ENCODE measurements at places on chromosomes 3 and 15.

DNA sequence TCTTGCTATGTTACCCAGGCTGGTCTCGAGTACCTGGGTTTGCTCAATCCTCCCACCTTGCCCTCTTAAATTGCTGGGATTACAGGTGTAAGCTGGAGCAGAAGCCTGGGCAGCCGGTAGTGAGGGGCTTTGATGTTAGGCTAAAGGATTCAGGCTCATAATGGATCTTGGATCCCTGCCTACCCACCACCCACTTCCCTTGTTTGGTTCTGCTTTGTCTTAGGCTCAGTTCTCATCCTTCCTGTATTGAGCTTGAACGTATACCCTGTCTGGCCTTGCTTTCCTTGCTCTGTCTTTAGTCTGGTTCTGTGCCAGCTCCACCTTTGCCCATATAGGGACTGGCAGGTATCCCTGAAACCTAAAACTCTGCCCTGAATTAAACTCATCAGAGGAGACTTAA lies 1.7 kb downstream of the PPCDC start:
- ATAC-seq: no peak

DNA sequence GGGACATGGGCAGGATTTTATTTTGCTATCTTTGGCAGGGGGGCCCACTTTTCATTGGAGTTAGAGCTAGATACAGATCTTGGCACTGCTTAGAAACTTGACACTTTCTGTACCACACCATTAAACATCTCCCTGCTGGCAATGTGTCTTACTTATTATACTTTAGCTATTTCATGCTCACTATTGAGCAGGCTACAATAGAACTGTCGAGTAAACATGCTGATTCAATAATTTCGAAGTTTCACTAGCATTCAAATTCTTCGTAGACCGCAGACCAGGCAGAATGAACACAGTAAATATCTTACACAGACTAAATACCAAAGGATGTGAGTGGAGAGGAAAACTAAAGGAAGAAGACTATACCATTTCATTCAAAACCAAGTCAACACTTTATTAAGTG lies 180.8 kb downstream of the UNC13C start:
- no peak for ATAC-seq

DNA sequence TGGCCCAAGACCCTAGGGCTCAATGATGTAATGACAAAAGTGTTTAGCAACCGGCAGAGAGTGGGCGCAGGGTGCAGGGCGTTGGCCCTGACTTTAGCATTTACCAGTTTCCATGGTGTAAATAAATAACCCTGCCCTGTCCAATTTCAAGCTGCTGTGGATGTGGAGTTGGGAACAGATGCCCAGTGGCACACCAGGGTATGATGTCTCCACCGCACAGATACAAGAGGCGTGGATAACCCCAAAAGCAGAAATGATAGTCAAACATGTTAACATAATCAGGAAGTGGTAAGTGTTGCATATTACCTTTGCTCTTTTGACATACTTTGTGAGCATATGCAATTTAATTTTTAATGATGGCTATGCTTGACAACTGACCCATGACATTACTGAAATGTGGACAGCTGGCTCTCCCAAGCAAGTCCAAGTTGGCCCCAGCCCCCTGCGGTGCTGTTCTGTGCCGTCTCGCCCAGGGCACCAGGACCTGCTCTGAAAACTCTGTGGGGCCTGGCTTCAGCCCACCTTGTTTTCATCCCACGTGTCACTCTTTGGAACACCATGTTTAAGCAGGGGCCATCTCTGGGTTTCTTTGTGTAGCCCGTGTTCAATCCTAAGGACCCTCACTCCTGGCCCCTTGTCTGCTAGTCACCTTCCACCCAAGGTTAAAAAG lies 10.8 kb upstream of the ANPEP start:
- ATAC-seq: peak; percentile 70

DNA sequence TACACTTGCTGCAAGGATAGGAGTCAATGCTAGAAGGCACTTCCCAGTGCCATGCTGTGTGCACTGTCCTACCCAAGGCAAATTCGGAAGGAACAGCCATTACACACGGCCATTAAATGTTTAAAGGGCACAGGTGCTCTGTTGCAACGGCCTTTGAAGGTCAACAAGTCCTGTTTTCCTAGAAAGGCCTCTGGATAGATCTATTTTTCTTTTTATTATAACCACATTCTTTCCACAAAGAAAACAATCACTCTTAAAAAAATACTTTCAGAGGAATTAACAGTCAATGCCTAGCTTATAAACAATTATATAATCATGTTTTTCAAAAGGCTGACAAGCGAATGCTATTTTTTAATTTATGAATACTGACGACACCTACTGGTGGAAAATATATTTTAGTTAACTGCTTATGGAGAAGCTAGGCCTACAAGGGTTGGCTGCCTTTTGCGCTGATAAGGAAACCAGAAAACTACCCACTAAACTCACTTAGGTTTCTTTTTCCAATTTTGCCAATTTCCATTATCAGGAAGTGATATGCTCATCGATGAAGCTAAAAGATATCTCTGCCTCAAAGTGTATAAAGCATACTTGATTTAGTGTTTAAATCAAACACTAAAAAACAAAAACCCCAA lies 2.4 kb downstream of the ARHGEF3 start:
- no peak for ATAC-seq

- ATAC-seq: no peak
Measured at GRCh38 chr3:15726043-15726442, 71.7 kb downstream of the ANKRD28 start.

DNA sequence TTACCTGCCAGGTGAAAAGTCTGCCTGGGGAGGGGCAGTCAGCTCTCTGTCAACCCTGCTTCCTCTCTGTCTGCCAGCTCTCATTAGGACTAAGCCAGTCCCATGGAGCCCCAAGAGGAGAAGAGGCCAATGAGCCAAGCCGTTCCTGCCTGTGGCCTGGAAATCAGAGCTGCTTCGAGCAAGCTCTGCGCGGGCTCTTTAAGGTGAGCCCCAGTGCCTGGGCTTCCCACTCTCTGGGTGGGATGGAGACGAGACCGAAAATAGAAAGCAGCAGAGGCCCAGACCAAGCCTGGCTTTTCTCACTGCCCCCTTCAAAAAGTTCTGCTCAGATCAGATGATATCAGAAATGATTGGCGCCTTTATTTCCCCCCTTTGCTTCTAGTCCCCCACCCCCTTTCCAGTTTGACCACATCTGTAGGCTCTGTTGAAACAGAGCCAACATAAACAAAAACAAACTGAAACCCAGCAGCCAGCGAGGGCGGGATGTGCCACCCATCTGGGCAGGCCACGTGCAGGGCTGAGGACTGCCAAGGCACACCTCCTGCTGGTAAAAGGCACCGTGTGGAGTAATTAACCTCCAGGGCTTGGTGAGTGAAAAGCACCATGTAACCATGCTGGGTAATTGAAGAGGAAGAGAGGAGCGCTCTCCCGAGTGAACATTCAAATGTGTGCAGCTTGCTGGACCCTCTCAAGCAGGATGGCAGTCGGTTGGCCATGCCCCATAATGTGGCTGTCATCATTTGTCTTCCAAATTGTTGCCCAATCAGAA lies 471.0 kb upstream of the PROK2 start:
- peak; percentile 52 for ATAC-seq

DNA sequence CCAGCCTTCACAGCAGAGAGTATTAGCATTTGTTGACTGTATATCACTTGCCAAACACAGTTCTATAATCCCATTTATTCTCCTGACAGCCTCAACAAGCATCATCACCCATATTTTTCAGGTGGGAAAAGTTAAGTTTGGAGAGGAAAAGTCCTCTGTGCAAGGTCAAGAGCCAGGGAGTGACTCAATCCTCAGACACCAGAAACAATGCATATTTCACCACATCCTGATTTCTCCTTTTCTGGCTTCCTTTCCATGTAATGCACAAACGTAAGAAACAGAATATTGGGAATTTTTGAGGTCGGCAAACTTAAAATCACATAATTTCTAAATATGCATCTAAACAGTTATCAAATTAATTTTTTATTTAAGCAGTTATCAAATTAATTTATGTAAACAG lies 116.0 kb upstream of the GADL1 start:
- no peak for ATAC-seq

GRCh38 chr15:67267440-67267839 lies 12.9 kb downstream of the IQCH start:
- no peak for ATAC-seq

GRCh38 chr15:88695101-88695500 lies 56.3 kb downstream of the ISG20 start:
- ATAC-seq: no peak

- no peak for ATAC-seq
Measured at GRCh38 chr3:126270145-126270811, 86.9 kb downstream of the KLF15 start.

DNA sequence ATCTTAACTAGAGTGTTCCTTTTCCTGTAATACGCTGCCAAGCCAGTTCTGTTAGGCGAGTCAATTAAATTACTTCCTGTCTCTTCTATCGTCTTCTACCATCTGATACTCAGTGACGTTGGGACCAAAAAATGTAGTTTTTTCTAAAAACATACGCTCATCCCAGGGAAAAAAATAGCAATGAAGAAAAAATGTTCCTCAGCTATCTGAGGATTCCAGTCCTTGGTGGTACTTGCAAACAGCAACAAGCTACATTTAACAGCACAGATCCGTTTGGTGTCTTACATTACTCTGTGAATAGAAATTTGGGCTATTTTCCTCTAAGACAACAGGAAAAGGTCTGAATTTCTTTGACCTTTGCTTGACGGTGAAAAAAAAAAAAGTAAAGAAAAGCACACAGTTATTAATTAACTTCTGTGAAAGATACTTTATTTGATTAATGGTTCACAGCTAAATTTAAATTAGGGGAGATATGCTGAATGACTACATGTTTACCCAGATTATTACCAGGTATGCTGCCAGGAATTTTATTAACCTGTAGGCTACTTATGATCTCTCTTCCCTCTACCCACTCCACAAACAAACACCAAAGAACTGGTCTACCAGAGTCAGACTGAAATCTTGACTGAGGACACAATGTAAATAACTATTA lies 254.4 kb upstream of the ZPLD1 start:
- ATAC-seq: peak; percentile 31

GRCh38 chr3:64399205-64399800 lies 174.0 kb upstream of the PRICKLE2 start:
- ATAC-seq: no peak

DNA sequence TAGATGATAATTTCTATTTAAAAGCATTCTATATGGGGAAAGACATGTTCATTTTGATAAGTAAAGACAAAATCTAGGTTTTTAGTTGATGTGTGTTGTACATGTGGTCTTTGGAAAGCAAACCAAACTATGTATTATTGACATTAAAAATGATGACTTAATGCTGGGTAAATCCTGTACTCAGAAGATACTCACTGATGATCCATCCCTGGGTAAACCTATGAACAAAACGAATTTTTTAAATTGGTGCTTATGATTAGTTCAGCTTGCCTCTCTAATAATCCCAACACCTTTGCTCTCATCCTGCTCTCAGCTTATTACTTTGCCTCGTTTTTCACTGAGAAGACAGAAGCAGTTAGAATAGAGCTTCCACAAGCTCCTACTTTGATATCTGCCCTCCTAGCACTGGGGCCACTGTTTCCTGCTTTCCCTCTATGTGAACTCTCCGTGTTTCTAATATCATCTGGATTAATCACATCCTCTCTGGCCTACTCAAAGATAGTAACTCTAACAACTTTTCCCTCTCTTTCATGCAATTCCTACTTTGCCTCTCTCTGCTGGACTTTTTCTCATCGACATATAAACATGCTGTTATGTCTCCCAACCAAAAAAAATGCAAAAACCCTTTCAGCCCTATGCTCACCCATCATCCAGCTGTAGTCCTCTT lies 29.3 kb downstream of the RARRES1 start:
- ATAC-seq: no peak

DNA sequence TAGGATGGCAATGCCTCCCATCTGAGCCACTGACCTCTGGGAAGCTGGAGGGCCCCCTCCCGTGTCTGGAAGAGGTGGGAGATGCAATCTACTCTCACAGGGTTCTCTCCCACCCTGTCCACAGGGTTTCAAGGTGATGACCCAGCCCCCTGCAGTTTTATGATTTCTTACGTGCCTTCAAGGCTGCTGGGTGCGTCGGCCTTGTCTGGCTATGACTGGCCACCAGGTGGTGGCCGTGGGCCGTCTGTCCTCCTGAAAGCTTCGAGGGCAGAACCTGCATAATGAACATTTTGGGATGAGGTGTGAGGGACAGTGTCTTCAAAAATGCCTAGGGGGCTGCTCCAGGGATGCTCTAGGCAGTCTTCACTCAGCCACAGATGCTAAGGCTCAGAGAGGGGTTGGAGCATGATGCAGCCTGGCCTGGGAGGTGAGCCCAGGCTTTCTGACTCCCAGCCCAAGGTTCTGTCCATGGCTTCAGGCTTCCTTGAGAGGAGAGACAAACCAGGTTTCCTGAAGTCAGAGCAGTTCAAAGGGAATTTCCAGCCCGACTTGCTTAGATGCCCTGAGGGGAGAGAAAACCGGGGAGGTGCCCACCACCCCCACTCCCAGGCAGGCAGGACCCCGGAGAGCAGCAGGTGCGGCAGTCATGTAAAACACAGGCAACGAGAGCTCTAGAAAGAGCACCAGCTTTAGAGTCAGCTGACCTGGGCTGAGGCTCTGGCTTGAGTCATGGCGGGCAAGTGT lies 18.7 kb downstream of the ISG20 start:
- ATAC-seq: peak; percentile 25

DNA sequence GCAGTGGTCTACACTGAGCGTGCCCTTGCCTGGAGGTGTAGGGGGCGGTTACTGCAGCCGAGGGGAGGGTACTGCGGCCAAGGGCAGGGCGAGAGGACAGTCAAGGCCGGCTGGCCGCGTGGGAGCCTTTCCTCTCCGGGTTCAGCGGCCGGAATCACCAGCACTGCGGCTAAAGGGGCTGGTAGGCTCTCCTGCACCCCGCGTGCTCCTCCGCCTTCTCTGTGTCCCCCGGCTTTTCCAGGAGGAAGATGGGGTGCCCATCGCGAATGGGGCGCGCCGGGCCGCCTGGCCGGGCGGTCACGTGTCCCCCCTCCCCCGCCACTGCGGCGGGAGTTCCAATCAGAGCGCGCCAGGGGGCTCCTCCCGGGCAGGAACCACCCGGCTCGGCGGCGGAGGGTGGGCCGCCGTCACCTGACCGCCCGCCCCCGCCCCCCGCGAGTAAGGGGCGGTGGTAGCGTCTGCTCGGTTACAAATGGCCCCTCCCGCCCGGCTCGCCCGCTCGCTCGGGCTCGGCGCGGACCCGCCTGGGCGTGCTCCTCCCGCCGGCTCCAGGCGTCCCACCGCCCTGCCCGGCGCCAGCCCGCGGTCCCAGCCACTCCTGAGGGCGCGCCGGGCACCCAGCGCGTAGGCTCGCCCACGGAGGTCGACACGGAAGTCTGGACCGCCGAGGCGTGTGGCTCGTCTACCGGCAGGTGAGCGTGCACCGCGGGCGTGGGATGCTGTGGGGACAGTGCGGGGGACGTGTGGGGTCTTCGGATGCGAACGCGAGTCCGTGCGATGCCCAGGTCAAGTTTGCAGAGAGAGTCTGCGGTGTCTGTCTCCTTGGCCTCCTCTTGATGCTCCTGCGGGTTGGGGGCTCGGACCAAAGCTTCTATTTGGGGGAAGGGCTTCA lies 242.6 kb upstream of the TOPAZ1 start:
- peak; percentile 73 for ATAC-seq

- ATAC-seq: no peak
Measured at GRCh38 chr3:48855681-48856447, 8.2 kb upstream of the PRKAR2A start.

Measured in stimulated activated memory B cell treated with anti-CD40 and anti-IgM and Interleukin-4, amounts not matched to agents 10 μg/mL and 1 μg/mL and 100 μg/mL, for 72 hours (primary cell).